Activated CD4-positive, CD25-positive, alpha-beta regulatory T cell treated with anti-CD3 and anti-CD28 coated beads, Interleukin-2, amount 50 U/mL, for 24 hours (primary cell): ENCODE measurements at places on chromosomes 1 and 21.

DNA sequence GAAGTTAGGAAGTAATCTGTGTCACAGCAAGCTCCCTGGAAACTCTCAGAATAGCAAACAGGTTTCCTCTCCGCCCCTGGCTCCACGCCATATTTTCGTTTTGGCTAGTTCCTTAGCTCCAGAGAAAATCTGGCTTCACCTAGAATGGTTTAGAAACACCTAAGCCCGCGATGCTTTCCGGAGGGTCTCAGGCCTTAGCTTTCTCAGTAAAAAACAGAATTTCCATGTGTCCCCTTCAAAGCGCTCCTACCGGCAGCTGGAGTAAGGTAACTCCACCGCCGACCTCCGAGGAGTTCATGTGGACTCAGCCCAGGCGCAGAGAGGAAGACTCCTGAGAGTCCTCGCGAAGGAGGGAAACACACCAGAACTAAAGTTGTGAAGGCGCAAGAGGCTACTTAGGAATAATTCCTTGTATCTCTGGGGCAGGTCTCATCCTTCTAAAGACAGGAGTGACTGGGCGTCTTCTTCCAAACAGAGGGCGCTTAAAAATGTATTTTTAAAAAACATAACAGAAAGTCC, 406 bp downstream of the KIAA0040 start:
- ATAC-seq = peak; percentile 32

DNA sequence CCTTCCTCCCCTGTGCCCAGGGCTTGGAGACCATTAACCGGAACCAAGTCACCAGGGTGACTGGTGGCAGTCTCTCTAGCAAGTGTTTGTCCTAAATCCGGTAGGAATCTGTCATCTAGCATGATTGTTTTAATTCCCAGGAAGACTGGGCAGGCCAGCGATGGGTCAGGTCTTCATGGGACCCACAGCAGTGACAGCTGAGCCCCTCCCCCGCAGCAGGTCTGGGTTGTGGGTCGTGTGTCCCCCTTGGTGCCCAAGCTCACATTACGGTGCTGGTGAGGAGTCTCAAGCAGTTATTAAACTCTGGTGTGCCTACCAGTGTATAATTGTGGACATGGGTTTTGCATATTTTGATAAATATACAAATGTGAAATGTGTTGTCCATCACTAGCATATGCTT, 466.5 kb downstream of the MATN1 start:
- ATAC-seq = no peak

- ATAC-seq = peak; percentile 73
Measured at GRCh38 chr1:209736490-209737117, 19.2 kb upstream of the TRAF3IP3 start.

DNA sequence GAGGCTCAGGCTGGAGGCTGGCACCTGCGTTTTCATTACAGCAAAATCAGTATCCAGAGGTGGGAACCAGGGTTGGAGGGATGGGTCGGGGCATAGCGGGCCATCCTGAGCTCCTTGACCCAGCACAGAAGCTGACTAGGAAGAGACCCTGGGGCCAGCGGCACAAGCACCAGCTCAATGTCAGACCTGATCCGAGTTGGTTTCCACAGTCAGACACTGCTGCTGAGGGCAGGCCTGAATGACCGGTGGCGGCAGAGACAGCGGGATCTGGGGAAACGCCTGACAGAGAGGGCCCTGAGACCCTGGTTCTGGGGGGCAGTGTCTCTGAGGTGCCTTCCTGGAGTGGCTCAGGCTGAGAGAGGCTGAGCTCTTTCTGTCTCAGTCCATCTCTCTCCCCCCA, 162.0 kb upstream of the C1orf174 start:
- ATAC-seq = no peak

- ATAC-seq = no peak
Measured at GRCh38 chr21:42120101-42120902, 49.2 kb downstream of the UMODL1 start.

DNA sequence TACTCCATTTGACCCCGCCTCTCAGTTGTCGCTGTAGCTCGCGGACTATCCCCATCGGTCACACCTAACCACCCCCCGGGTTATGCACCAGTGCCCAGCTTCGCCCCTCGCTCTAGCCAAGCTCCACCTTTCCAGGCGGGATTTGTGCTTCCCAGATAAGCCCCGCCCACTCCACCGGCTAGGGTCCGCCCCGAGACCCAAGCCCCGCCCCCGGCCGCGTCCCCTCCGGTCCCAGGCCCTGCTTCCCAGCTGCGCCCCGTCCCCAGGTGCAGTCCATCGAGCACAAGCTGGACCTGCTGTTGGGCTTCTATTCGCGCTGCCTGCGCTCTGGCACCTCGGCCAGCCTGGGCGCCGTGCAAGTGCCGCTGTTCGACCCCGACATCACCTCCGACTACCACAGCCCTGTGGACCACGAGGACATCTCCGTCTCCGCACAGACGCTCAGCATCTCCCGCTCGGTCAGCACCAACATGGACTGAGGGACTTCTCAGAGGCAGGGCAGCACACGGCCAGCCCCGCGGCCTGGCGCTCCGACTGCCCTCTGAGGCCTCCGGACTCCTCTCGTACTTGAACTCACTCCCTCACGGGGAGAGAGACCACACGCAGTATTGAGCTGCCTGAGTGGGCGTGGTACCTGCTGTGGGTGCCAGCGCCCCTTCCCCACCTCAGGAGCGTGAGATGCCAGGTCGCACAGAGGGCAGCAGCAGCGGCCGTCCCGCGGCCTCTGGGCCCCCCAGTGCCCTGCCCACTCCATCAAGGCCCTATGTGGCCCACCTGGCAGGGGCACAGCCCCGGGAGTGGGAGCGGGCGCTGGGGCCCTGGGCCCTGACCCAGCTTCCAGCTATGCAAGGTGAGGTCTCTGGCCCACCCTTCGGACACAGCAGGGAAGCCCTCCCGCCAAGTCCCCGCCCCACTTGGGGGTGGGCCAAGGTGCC, 23.9 kb downstream of the CITED4 start:
- ATAC-seq = no peak

DNA sequence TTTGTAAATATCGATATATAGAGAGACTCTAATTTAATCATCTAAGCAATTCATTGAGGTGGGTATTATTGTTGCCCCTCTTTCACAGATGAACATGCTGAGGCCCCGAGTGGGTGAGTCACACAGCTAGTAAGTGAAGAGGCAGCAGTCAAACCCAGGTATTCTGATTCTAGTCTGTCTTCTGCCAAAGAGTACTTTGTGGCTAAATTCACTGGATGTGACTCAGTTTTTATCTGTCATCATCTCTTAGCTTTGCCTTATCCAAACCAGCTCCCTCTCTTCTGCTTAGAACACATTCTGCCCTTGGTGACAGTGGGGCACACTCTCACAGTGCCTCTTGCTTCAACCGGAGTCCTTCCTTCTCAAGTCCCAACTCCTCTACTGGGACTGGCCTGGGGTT, 11.5 kb downstream of the FCRL5 start:
- no peak for ATAC-seq

- ATAC-seq = peak; percentile 76
Measured at GRCh38 chr1:89545264-89546038, 20.8 kb downstream of the LRRC8B start.

- ATAC-seq = no peak
Measured at GRCh38 chr1:154348429-154349076, 23.2 kb downstream of the ATP8B2 start.

DNA sequence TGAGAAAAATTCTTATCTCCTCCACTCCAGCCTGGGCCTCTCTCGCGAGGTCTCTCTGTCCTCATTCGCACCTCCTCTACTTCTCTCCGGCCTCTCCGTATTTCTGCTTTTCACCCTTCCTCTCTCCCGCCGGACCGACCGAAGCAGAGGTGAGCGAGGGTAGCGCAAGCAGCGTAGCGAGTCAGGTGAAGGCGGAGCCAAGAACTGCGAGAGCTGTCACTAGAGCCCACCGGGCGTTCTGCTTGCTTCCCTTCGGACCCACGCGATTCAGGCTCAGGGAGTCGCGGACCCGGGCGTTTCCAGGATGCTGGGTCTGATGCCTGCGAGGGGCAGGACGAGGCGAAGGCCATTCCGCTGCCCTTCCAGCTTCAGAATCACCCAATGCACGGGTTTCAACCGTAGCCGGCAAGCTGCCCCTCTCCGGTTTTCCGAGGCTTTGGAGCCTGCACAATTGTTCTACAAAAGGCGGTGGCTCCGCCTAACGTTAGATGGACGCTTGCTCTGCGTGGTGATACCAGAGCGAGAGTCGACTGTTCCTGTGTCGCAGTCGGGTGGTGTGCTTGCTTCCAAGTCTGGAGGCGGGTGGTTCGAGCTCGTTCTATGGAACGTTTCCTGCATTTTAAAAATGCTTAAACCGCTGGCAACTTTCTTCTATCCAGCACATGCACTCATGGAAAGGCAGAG, 310.2 kb downstream of the FAM72C start:
- no peak for ATAC-seq

- ATAC-seq = no peak
Measured at GRCh38 chr1:52601519-52601918, 652 bp upstream of the GPX7 start.

DNA sequence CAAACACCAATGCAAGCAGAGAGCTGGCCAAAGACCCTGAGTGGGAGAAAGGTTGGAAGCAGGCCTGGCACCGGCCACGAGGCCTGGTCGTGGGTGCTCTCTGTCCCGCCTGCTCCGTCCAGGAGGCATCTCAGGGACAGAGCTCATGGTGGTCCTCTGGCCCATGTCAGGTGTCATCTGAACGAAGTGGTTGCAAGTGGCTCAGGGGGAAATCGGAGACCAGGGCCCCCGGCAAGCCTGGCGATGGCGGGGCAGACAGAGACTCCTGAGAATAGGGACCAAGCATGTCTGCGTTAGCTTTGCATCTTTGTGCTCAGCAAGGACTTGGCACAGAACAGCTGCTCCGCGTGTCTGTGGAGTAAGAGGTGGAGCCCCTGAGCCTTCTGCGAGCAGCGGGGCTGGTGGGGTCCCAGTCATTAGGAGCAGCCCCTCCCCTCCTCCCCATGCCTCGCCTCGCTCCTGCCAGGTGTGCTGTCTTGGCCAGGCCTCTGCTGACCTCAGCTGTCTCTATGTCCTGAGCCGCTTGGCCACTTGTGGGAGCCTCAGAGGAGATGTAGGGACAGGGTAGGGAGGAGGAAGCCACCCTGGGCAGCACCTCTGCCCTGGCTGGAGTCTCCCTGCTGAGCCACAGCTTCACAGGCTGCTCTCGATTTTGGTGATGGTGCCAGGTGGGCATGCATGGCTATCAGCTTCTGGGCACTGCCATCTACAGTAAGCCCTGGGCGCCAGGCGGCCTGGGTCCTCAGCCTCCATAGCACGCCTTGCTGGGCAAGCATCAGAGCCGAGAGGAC, 362.9 kb upstream of the VAMP3 start:
- ATAC-seq = no peak

DNA sequence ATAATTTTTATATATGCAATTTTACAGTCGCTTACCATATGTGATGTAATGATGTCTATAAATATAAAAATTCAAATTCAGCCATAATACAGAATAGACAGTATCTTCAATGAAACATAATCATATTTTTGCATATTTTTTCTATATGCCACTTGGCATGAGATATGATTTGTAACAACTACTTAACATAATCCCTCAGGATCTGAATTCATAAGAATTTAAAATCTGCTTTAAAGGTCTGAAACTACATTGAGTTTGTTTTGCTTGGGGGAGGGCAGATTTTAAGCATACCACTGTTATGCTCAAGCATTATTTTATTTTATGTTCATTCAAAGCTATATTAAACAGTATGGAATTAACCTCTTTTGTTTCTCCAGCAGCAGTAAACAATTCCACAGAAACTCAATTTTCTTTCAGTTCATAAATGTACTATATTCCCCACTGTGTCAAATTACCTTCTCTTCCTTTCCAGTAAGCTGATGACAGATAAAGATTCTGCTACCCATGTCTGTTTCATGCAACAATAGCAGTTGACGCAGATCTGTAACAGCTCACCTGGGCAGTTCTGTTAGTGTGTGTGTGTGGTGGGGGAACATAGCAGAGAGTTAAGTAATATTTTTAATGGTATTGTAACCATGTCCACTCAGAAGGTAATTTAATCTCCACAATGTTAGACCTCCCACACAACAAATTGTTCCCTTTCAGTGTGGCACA, 224.8 kb downstream of the NTNG1 start:
- ATAC-seq = no peak

- no peak for ATAC-seq
Measured at GRCh38 chr1:231883382-231883781, 256.8 kb downstream of the DISC1 start.

DNA sequence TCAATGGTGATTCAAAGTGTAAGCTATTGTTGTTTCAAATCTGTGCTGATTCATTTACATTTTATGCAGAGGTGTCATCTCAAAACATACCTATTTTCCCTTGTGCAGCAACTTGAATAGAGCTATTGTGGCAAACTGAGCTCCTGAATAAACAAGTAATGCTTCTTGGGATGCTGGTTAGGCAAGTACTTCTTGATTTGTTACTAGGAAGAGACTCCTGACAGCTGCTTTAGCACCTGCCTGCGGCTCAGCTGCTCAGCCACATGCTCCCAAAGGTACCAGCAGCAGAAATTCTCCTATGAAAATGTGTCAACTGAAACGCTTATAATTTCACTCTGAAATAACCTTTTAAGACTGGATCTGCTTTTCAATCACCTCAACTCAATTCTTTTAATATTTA, 352.3 kb downstream of the RYR2 start:
- ATAC-seq = no peak

- ATAC-seq = peak; percentile 34
Measured at GRCh38 chr21:44297525-44298290, 2.1 kb upstream of the PFKL start.

DNA sequence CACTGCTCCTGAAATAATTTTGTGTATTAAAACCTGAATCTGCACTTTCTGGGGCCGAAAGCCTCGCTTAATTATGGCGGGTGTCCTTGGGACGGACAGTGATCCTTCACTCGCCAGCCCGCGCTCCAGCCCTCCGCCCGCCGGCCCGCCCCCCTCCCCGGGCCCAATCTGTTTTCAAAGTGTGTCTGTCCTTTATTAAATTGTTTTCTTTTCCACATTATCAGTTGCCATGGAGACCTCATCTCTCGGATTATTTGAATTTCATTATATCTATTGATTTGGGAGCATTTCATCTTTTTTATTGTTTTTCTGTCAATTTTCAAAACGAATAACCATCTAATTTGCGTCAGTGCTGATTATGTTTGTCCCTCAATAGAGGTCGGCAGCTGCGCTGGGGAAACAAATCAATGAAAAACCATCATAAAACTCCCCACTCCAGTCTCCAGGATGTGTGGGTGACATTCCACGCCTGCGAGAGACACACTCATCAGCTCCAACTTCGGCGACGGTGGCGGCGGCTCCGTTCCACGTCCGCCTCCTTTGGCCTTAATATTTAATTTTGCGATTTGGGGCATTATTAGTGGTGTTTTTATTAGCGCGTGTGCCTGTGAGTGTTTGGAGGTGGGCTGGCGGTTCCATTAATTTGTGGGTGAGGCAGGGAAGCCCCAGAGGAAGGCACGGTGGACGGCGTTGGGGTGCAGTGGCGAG, 123.9 kb downstream of the CASZ1 start:
- ATAC-seq = no peak

- ATAC-seq = no peak
Measured at GRCh38 chr1:165259236-165259635, 97.3 kb downstream of the LMX1A start.
